ENCODE measurements at places on chromosomes 1 and 21.

DNA sequence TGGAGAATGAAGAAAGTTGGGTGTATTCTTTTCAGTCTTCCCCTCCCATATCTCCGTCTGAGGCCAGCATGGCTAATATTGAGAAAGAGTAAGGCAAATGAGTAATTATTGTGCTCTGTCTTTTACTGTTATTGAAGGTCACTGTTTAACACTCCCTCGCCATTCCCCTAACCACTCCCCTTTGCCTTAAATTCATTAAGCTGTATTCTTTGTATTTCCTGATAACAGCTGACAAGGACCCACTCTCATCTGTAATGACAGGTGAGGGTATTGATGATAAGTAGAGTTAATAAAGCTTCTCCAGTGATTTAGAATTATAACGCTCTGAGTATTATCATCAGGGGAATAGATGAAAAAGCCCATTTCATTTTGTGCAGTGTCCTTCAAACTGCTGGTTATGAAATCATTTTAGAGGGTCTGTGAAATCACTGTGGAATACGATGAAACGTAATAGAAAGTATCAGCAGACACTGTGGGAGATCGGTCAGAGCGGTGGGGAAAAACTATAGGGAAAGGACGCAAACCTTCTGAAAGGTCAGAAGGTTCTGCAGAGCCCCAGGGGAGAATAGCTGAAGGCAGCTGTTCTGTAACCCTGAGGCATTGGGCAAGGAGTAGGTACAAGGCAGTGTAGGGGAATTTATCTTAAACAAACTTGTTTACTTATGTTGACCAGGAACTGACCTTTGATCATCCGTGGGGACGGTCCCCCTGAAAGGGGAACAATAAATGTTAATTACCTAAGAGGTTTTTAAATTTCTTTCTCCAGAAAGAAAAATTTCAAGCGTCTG is 46.3 kb upstream of the CACYBP start:
- no peak for DNase-seq

DNA sequence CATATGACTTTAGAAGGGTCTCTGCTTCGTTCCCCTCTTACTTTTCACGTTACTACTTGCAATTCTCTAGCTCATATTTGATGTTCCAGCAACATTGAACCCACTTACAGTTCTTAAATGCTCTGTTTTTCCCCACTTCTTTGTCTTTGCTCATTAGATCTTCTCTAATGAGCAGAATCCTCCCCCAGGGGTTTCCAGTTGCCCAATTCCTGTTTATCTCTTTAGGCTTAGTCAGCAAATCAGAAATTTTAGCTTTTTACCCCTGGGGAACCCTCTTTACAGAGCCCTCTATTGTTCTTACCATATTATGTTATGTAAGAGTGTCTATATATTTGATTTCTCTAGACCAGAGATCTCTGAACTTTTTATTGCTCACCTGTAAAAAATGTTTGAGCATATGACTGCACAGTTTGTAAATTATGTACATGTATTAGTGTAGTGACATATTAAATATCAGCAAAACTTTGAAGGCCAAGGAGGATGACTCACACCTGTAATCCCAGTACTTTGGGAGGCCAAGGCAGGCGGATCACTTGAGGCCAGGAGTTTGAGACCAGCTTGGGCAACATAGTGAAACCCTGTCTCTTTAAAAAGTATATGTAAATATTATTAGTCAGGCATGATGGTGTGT is 71.4 kb downstream of the FNBP1L start:
- DNase-seq = no peak

DNA sequence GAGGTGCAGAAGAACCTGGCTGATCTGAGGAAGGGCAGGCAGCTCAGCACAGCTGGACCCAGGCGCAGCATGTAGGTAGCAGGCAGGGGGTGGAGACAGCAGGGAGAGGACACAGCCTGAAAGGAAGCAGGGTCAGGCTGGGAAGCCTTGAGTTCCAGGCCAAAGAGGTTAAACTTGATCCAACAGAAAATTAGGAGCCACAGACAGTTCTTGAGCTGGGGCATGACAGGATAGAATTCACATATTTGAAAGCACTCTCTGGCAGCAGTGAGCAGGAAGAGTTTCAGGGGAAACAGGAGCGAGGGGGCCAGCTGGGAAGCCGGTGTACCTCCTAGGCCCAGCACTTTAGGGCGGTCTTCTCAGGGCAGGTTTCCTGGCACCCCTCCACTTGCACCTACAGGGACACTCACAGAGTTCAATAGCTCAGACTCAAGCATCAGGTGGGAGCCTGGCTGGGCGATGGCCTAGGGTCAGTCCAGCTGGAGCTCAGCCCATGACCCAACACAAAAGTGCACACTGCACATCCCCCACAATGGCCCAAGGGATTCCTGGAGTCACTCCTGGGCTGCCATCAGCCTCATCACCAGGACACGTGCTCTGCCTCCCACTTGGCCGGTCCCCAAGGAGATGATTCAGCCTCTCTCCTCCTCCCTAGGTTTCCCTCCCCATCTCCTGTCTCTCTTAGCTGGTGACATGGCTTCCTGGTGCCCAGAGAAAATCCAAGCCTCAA is 22.7 kb downstream of the MATN1 start:
- DNase-seq = no peak

DNA sequence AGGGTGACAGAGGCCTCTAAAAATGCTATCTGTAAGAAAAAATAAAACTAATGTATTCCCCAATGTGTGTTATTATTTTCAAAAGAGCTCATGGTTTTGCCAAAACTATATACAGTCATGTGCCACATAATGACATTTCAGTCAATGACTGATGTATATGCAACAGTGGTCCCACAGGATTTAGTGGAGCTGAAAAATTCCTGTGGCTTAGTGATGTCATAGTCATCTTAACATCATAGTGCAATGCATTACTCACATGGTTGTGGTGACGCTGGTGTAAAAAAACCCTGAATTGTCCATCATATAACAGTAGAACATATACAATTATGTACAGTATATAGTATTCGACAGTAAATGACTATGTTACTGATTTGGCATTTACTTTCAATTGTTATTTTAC is 172.4 kb downstream of the CACNA1E start:
- DNase-seq = no peak

GRCh38 chr1:112704391-112704933 is 2.5 kb downstream of the RHOC start:
- DNase-seq = no peak

DNA sequence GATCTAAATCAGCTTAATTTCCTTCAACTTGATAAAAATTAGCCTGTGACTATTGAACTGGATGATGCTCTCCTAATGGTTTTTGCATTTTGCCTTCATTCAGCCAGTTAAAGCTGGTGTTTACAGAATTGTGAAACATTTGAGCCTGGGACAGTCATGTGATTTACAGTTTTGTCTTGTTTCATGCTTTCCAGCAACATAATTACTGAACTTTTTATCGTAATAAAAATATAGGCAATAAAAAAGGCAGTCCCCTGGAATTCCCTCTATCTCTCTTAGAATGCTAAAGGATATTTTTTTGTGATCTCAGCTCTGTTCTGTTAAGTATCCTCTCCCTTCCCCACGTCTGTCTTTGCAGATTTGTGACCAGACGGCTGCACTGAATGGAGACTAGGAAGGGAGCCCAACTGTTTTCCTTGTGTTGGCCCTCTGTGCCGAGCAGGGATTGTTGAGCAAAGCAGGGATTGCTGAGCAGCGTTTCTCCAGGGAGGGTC is 70.3 kb upstream of the RGL1 start:
- DNase-seq = no peak

DNA sequence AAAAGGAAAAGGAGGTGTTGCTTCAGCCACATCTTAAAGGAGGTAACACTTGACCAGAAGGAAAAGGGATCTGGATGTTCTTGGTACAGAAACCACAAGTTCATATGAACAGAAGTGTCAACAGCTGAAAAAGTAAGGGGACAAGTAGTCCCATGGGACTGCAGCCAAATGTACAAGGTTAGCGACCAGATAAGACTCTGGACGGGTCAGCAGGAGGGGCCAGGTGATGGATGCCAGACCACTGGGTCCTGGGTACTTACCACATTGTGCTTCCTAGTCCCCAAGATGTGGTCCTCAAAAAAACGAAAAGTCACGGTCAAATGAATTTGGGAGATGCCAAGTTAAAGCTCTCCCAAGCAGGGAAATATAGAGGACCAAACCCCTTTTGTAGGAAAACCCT is 16.6 kb upstream of the BMP8A start:
- no peak for DNase-seq

DNA sequence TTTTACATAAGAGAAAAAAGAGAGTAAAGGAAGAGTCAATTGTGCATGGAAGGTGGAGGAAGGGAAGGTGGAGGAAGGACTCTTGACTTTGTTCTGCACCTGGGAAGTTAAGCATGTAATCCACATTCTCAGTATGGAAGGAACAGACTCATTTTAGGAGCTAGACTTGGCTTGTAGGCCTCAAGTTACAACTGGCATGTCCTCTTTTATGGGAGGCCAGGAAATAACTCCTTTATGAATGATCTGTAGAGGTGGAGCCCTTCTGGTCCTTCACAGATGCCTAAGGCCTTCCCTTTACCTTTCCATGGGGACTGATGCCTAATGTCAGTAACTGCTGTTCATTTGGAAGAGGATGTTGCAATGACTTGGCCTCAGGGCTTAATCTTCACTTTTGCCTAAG is 29.4 kb upstream of the CCSAP start:
- no peak for DNase-seq

- no peak for DNase-seq
Observed at GRCh38 chr1:205976708-205977401, 26.3 kb downstream of the RAB7B start.

DNA sequence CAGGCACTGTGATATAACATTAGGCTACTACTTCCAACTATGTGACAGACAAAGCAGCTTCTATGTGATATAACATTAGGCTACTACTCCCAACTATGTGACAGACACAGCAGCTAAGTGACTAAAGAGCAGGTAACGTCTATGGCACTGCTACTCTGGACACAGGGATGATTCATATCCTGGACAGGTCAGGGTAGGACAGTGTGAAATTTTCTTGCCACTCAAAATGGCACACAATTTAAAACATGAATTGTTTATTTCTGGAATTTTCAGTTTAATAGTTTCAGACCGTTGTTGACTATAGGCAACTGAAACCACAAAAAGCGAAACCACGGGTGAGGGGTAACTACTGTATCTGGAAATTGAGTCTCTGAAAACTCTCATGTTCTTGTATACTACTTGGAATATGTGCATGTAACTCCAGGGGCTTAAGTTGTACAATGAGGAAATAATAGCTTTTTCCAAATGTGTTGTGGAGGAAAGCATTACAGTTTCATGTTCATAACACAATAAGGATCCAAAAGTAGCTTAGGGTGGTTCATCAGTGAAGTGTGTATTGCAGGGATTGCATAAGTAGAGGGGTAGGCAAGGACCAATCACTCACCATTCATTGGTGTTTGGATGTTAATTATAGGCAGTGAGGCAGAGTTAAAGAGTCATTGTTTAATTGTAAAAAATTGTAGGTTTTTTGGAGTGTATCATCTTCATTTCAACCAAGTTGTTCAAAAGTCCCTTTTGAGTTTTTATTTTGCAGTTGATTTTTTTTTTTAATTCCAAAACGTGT is 5.3 kb downstream of the DTL start:
- DNase-seq = no peak

DNA sequence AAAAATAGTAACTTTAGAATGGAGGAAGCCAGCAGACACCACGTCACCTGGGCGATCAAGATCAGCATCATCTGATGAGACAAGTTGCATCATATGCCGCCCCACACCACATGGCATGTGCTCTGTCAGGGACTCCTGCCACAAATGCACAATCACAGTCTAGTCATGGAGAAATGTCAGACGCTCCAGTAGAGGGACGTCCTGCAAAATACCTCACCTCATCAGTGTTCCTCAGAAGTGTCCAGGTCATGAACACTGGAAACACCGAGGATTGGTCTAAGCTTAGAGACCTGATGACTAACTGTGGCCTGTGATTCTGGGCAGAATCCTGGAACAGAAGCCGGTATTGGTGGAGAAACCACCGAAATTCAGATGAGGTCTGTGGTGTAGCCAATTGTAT is 14.3 kb downstream of the ADARB1 start:
- DNase-seq = no peak

- no peak for DNase-seq
Observed at GRCh38 chr1:117106478-117106877, 15.1 kb downstream of the TRIM45 start.

- no peak for DNase-seq
Observed at GRCh38 chr1:116508085-116508983, 62.5 kb downstream of the CD58 start.

DNA sequence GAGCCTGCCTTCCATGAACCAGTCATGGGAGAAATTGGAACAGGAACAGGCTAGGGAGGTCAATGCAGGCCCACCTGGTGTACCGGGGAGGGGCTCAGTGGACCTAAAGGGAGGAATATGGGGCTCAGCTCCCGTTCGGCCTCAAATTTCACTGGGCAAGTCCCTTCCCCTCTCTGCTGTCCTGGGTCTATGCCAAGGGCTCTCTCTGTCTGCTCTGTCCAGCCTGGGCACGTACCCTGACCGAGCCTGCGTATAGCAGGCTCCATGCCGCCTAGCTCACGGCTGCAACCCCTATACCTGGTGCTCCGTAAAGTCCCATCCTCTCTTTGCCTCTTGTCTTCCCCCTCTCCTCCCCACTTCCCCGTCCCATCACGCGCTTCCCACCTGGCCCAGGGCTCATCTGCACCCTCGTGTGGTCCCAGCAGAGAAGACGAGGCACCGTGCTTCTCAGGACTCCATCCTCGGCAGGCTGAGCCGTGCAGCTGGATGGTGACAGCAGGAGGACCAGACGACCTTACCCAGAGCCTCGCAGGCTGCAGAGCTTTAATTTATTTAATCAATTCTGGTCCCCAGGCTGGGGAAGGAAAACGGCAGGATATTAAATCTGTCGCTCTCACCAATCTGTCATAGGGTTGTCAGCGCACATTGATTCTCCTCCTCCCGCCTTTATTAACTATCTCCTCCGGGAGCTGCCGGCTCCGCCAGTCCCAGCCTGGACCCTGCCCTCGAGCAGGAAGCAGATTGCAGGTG is 25.0 kb upstream of the DISP3 start:
- DNase-seq = no peak

GRCh38 chr1:84504580-84505492 is 1.4 kb upstream of the SPATA1 start:
- no peak for DNase-seq

- DNase-seq = no peak
Observed at GRCh38 chr21:43012596-43012995, 38.2 kb downstream of the PKNOX1 start.

GRCh38 chr21:27493542-27493941 is 526.7 kb upstream of the ADAMTS5 start:
- no peak for DNase-seq

GRCh38 chr1:21123287-21123948 is 53.3 kb downstream of the EIF4G3 start:
- DNase-seq = no peak

DNA sequence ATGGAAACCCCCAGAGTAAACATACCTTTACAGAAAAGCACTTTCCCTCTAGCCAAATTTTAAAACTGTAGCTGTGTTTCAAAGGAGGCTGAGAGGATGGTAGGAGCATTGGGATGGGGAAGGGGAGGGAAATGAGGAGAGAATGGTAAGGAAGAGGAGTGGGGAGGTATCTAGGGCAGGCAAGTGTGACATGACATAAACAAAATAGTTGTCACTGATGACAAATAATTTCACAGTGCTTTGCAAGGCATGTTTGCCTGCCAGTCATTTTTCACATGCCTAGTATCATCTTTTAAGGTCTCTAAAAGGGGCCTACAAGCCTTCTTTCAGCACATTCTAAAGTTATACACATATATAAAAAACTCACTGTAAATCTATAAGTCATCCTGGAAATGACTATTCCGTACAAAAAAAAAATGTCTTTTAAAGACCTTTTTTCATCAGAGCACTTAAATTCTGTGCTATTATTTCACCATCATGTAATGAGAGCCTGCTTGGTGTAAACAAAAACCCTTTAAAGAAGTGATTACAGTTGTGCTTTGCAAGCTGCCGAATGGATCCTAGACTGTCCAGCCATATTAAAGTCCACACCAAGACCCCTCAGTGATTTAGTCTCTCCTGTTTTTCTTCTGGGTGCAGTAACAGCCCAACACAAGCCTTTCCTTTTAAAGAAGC is 38.4 kb downstream of the HLX start:
- DNase-seq = no peak

Data from GM13976 (cell line).